GM23248 (cell line): ENCODE measurements at places on chromosomes 11 and 22.

DNA sequence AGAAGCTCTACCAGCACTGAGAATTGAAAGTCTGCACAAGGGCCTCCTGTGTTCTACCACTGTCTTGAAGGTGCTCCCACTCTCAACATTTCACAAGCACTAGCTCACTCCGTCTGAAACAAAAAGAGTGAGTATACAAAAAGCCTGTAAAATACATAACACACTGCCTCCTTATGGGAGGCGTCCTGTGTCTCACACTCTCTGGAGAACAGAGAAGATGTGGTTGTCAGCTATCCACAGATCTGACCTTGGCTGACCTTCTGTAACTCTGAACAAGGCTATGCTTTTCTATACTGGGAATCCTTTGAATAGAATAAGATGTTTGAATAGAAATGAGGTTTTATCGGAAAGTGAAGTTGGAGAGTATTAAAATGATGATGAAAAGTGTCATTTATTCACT, 171.3 kb upstream of the TMEM45B start:
- no peak for DNase-seq

DNA sequence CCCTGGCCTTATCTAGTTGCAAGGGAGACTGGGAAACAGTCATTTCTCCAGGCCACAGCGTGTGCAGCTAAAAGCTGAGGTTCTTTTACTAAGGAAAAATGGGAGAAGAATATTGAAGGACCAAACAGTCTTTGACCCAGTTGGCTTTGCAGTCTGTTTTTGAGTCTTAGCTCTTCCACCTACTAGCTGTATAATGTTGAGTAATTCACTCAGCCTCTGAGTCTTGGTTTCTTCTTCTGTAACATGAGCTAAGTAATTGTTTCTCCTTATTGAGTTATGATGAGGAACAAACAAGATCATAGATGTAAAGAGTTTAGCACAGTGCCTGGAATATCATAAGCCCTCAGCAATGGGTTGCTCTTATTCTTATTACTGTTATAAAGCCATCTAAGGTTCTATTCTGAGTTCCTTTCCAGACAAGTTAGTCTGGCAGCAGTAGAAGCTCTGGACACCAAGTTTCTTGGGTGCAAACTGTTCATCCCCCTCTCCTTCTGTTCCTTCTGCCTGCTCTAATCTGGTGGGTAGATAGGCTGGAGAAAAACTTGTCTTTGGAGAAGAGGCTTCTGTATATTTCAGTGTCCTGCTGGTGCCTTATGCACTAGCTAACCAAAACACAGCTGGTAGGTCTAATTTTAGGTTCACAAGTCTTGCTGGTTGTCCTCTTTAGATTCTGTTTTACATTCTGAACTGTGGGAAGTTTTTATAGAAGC, 13.5 kb downstream of the TRIM44 start:
- no peak for DNase-seq

- DNase-seq = peak; percentile 95
These were observed 31.1 kb downstream of the TMEM45B start for GRCh38 chr11:129846508-129847335.

DNA sequence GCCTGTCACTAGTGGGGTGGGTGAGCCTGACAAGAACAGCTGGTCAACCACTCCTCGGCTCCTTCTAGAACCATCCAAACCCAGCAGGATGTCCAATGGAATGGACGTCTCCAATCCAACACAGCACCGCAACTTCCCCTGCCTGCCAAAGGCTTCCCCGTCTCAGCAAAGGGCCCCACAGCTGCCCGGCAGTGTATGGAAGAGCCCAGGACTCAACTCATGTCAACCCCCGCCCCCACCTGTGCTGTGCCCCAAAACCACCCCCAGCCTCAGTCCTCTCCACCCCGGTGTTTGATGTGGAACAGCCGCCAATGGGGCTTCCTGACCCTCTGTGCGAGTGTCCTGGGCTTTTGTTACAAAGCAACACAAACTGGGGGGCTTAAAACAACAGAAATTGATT, 223.8 kb downstream of the CTTN start:
- DNase-seq = no peak

DNA sequence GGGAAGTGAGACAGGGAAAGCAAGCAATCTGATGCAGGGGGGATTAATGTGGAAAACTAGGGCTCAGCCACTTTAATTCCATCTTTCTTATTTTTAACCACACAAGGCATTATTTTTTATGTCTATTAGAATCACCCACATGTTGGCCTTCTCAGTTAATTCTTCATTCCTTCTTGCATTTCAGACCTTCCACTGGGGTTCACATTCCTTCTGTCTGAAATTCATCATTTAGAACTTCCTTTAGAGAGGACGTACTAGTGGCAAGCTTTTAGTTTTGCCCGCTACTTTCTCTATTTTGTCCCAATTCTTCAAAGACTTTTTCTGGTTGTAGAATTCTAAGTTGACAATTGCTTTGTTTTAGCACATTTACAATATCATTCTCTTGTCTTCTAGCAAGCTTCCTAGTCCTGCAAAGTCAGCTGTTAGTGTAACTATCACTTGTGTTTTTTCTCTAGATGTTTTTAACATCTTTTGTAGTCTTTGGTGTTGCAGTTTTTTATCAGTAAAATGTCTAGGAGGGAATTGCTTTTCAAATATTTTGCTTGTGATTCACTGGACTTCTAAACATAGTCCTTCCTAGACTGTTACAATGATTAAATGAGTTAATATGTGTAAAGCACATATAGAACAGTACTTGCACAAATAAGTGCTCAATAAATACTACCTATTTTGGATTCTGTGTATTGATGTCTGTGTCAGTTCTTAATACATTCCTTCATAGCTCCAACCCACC, 5.5 kb upstream of the NNMT start:
- DNase-seq = peak; percentile 54

GRCh38 chr11:69304686-69305085, 10.7 kb downstream of the MYEOV start:
- no peak for DNase-seq

DNA sequence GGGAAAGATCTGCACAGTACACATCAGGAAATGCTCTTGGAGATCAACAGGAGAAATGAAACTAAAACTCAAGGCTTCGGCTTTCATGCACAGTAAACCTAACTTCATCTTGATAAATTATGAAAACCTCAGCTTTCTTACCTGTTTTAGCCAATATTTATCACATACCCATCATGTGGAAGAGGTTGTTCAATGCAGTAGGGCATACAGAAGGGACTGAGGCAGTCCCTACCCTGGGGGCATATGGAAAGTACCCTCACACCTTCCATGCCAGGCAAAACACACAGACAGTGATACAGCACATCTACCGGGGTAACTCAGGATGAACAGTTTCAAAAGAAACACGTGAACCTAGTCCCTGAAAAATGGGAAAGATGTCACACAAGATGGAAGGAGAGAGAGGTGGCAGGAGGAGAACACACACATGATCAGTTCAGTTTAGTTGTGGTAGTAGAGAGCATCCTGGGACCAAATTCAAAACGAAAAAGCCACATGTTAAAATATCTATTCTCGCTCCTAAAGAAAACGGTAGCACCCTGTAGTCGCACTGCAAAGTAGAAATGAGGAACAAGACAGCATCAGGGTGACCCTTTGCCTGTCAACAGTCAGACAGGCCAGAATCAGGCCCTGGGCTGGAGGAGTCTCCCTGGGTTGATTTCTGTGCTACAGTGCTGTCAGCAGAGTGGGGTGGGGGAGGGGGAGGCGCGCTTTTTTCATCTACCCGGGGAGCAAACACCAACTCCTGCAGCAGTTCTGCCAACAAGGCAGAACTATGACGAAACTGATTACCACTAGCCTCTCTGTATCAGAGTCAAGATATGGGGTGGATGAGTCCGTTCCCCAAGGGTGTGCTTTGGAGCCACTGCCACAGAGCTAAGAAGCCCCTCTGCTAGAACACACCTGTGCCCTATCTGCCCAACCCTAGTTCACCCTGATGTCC, 1.3 kb downstream of the HIRA start:
- peak; percentile 73 for DNase-seq

GRCh38 chr11:94549146-94549545, 5.4 kb downstream of the FUT4 start:
- no peak for DNase-seq

GRCh38 chr11:99020352-99021225, at the start of gene CNTN5:
Gene CNTN5, plus strand, starts transcription at chr11:99020949.
- peak; percentile 22 for DNase-seq

DNA sequence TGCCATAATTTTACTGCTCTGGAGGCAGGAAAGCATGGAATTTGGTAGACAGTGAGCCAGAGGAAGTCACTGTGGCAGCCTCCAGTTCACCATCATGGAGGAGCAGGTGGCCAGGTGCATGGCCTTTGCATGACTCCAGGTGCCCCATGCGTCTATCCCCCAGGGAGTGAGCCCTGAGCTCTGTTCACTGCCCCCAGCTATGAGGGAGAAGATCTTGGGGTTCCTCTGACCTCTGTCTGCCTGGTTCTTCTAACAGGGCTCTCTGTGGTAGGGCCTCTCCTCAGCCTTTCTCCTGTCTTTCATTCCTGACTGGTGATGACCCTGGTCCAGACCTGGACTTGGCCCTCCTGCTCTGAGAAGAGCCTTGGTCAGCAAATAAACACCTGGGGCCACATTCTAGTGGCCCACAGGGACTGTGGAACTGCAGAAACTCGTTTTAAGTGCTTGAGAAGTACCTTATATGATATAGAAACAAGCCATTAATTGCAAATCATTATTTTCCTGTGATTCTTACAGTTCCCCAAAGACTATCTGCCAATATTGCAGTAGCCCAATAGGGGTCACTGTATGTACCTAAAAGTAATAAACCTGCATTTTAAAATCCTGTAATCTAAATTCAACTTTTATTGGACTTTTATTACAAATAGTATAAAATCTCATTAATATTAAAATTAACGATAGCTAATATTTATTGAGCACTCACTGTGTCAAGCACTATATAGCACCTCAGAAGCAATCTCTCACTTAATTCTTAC, 120.0 kb upstream of the SYT13 start:
- DNase-seq = peak; percentile 44

GRCh38 chr22:39894554-39895092, 1.1 kb upstream of the ENTHD1 start:
- no peak for DNase-seq

DNA sequence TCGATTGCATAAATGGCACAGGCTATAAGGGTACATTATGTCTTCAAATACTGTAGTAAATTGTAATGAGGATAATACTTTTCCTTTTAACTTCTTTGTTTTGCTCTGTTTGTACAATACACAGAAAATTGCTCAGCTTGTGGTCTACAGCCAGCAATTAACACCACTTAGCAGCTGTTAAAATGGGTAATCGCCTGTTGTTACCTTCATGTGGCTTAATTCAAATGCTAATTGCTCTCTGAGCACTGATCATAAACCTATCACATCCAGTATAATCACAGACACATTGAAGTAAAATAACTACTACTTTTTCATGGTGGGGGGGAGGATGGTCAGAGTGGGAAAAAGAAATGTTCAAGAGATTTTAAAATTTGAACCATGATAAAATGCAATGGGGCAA, 1164.1 kb upstream of the CNTN5 start:
- no peak for DNase-seq

GRCh38 chr22:46058091-46058420, 81.1 kb upstream of the WNT7B start:
- DNase-seq = peak; percentile 85

DNA sequence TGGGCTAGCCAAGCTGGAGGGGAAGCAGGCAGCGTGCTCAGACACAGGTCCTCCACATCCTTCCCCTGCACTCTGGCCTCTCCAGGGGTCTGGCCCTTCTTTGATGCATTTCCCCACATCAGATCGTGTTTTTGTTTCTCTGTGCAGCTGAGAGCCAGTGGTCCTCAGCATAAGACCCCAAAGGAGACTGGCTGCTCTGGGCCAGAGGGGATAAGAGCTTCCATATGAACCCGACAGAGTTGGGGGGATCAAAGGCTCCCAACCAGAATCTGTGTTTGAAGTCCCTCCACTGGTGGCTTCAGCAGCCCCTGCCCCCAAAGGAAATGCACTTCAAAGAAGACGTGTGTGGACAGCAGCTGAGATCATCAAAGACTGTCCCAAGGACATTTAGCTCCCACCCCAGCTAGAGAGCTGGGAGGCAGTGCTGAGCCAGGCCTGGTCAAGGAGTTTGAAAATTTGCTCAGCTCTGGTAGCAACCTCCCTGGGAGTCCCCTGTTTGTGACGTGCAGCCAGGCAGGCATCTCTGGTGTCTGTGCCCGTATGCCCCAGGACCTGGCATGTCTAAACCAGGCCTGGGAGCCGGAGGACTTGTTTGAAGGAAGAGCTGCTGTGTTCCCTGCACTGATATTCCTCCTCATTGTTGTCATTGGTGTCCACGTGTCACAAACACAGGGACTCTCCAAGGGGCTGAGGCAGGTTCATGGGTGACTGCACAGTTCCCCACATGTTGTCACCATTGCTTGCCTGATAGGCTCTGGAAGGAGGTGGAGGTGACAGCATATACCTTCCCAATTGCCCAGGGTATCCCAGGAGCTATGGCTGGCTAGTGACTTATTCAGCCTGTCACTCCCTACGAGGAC, 99.0 kb downstream of the AMOTL1 start:
- DNase-seq = no peak

GRCh38 chr11:34787348-34787747, 128.8 kb downstream of the APIP start:
- no peak for DNase-seq

DNA sequence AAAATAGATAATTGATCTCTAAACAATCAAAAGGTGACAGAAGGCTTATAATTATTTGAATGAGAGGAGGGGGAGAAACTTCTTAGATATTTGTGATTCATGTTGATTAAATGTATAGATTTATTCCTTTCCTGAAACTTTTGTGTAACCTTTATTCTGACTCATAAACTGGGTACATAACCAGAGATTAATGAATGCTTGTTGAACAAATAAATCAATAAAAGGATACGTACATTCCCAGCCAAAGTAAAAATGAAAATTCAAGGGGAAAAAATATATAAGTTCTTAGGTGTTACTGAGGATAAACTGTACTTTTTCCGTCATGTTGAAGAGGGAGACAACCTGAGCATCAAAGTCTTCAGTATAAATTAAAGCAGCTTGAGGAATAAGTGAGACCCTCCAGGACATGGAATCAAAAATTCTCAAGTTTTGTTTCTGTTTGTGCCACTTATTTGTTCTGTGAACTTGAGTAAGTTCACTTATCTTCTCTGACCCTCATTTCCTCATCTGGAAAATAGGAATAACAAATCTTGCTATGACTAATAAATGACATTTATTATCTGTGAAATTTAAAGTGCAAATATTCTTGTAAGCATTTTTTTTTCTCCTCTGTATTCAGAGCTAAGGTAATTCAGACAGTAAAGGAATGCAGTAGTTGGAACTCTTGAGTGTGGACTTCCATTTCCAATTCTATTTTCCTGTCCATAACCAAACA, 195.4 kb downstream of the METTL15 start:
- DNase-seq = peak; percentile 10

DNA sequence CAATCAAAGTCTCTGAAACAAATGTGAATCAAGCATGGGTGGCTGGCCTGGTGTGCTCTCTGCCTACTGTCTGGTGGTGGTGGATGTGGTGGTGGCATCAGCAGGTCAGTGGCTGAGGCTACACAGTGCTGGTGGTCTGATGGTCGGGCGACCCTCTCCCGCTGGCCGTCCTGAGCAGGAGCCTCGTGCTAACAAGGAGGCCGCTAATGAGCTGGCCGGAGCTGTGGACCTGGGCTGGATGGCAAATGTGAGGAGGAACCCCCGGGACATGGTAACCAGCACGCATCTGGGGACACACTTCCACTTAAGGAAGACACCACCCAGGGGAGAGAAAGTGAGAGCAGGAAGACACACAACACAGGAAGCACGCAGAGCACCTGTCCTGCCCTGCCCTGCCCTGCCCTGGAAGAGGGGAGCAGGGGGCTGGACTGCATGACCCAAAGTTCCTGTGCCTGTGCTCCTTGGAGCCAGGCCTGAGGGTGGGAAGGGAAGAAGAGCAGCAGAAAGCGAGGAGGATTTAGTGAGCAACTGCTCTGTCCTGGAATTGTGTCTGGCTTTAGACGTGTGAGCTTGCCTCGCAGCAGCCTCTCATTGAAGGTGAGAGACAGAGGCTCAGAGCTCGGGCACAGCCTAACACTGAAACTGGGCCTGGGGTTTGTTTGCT, 23.7 kb downstream of the SLC37A2 start:
- DNase-seq = no peak
